ENCODE measurements at places on chromosomes 2 and 18.

- DNase-seq = no peak
Measured at GRCh38 chr2:160169988-160170387, 30.1 kb downstream of the ITGB6 start.

GRCh38 chr18:76486574-76486973 lies 8.5 kb downstream of the ZNF516 start:
- no peak for DNase-seq

- DNase-seq = no peak
Measured at GRCh38 chr2:61074100-61074499, 8.4 kb downstream of the SANBR start.

DNA sequence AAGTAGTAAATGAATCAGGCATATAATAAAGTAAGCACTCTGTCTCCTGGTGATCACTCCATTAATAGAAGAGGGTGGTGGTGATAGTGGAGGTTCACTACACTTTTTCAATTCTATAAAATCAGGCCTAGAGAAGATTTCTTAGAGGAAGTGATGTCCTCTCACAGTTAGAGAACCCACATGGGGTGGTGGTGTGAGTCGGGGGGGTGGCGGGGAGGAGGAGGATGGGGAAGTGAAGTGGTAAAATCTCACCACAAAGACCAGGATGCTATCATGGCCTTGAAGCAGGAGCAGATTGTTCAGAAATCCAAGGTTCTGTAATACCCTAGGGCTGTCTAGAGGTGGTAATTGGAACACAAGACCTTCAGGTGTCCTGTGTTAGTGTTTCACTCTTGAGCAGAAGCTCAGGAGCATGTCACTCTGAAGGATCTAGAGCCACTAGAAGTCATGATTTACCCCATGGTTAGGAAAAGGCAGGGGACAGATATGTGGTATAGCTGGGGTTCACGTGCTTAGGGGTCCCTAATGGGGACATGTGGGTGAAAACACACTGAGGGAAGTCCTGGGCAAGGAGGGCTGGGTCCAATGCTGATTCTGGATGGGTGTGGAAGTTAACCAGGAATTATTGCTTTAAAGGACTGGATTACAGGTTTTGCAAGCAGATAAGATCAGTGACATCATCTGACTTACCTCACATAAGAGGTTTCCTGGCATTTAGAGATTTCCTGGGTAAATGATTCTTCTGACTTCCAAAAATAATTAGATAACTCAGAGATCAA lies 31.0 kb downstream of the RNF125 start:
- DNase-seq = peak; percentile 27

GRCh38 chr2:109260886-109261700 lies 132.1 kb downstream of the SH3RF3 start:
- no peak for DNase-seq

- no peak for DNase-seq
Measured at GRCh38 chr2:234739061-234739460, 212.8 kb upstream of the SH3BP4 start.

DNA sequence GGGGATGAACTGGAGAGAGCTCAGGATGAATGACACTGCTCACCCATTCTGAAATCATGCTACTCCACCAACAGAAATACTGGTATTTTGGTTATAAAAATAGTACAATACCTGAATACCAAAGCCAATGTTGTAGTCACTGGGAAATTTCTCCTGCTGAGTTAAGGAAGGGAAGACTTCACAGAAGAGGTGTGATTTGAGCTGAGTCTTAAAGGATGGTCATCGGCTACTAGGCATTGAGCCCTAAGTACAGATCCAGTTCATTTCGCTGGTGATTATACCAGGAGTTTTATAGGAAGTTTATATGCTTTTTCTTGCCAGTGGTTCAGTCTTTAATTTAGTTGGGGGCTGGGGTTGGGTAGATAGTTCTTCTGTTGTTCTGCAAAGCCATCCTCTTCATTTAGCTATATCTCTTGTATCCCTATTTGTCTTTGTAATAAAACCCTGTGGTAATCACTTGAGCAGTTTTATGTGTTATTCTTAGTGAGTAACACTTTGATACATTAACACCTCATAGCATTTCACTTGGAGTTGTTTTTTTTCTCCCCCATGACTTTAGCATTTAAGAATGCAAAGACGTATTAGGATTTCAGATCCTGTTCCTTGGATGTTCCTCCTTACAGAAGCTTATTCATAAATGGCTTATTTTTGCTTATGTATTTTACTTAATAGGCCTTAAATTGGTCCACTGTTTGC lies 239.9 kb upstream of the FOSL2 start:
- no peak for DNase-seq

GRCh38 chr2:148906124-148906523 lies 31.1 kb downstream of the KIF5C start:
- DNase-seq = no peak

DNA sequence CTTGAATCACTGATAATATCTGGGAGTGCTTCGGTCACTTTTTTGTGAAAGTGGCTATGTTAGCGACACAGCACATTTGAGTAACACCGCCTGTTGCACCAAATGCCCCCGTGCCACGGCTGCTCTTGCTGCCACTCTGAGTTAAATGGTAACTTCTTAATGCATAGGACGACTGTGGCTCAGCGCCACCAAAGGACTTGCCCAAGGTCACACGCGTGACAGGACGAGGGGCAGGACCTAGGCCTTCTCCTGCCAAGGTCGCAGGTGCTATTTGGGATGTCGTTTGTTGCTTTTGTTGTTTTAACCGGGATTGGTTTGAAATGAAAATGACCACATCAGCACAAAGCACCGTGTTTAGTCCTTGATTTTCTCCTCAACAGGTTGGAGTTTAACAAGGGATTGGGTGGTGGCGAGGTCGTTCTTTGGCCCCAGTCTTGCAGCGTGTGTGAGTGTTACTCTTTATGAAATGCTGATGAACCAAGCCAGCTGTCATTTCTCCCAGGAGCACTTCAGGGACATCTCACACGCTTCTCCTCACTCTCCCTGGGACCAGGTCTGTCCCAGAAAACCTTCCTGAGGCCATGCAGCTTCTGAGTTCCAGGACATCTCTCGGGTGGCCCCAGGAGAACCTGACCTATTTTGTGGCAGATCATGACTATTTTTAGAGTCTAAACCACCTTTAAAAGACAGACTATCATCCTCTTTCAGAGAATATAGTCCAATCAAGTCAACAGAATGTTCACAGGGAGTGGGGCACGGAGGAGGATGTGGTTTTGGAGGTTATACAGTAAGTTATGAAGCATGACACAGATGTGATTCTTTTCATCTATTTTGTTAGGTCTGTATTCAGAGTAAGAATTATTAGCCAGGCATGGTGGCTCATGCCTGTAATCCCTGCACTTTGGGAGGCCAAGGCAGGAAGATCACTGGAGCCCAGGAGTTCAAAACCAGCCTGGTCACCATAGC lies 49.9 kb downstream of the MTCL1 start:
- peak; percentile 40 for DNase-seq

- no peak for DNase-seq
Measured at GRCh38 chr2:238420442-238420841, 6.3 kb upstream of the ASB1 start.

DNA sequence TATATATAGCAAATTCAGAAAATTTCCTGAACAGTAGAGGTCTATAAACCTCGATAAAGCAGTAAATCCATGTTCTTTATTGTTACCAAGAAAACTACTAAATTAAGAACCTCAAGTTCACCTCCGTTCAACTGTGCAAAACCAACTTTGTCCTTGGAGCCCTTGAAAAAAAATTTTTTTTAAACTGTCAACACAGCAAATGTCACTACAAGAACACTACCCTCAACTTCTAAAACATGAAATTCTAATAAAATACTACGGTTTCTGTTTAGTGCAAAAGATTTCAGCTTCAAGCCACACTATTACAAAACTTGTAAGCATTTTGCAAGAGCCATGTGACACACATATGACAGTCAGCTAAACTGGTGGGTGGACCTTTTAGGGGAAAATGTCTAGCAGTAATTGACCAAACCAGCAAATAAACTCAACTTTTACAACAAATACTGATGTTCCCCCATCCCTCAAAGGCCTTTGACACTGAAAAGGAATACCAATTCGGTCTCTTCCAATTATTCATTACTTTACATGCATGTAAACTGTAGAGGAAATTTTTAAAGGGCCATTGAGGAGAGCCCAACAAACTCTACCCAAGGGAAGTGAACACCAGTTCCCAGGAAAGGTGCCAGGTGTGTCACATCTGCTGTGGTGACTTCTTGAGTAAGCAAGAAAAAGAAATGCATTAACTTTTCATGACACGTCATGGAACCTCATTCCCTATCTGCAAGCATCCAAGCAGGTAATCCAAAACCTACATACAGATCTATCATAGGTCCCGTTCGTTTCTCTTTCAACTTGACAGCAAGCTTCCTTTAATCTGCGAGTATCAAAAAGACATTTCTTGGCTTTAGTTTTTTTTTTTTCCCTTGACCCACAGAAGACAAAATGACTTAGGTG lies 1.4 kb downstream of the RAB1A start:
- peak; percentile 8 for DNase-seq

Data from stimulated activated CD4-positive, alpha-beta T cell treated with anti-CD3 and anti-CD28 coated beads, Interleukin-4, amount 100 ng/mL, for 24 hours (primary cell).